Activated T-cell treated with anti-CD3 and anti-CD28 coated beads for 48 hours (primary cell): ENCODE measurements at places on chromosomes 6 and 20.

GRCh38 chr6:107545763-107546162, 55.8 kb downstream of the SOBP start:
- DNase-seq, result no peak

GRCh38 chr6:151627689-151628444, 134.1 kb downstream of the CCDC170 start:
- no peak for DNase-seq

DNA sequence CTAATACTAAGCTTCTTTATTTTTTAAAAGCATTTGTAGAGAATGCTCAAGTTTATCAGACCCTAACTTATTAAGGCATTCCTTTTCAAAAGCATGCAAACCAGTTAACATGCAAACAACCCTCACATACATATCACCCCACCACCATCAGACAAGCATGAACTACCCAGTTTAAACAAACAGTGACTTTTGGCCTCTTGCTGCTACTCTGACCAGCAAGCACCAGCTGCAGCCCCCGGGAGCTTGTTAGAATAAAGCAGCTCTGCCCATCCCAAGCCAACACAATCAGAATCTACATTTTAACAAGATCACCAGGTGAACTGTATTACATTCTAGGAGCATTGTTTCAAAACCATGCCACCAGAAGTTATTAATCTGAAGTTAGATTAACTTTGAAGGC, 5.9 kb upstream of the NUP153 start:
- DNase-seq, result no peak

DNA sequence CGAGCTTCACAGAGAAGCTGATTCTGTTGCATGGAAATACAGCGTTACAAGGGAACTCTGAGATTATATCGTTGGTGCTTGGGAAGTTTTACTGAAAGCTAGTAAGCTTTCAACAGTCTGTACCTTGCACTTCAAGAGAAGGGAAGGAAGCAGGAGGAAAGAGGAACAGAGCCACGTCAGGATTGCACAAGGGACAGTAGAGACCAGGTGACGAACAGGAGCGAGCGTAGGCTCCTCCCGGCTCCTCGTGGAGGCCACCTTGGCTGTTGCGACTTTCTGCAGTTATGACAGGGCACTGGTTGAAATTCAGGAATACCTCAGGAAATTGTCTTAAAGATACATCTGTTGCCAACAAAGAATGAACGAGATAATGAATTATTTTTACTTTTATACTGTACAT, 18.8 kb downstream of the RTF2 start:
- no peak for DNase-seq

- DNase-seq, result no peak
Measured at GRCh38 chr6:80143419-80143937, 37.0 kb downstream of the BCKDHB start.

DNA sequence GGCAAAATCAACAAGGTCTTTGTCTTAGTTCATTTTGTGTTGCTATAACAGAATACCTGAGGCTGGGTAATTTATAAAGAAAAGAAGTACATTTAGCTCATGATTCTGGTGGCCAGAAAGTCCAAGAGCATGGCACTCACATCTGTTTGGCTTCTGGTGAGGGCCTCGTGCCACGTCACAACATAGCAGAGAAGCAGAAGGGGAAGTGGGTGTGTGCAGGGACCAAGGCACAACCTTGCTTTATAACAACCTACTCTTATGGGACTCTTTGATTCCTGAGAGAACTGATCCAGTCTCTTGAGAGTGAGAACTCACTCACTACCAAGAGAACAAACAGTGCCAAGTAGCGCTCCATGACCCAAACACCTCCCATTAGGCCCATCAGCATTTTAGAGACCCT, 25.4 kb downstream of the GABRR2 start:
- DNase-seq, result no peak

GRCh38 chr6:45513213-45513618, 135.5 kb upstream of the SUPT3H start:
- no peak for DNase-seq

DNA sequence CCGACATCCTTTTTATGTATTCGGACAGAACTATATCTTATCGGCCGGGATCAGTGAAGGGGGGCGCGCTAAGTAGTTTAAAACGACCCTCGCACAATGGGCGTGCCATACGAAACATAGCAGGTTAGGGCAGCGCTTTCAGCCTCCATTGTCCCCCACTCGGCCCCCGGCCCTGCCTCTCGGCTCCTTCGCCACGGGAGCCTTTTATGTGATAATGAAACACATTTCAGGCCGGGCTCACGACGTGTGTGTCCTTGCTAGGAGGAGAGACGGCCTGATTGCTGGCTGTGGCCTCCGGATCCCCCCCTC, 5.3 kb downstream of the FOXA2 start:
- DNase-seq, result no peak

DNA sequence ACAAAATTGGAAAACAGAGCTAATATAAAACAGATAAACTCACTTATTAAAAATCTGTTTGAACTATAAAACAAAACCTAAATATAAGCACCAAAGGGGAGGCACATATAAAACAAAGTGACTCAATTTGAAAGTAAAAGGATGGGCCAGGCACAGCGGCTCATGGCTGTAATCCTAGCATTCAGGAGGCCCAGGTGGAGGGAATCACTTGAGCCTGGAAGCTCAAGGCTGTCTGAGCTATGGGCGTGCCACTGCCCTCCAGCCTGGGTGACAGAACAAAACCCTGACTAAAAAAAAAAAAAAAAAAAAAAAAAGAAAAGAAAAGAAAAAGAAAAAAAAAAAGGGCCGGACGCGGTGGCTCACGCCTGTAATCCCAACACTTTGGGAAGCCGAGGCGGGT, 31.1 kb upstream of the SMAP1 start:
- DNase-seq, result no peak

- no peak for DNase-seq
Measured at GRCh38 chr6:31521835-31522234, 6.9 kb upstream of the MCCD1 start.

GRCh38 chr6:138909511-138909910, 78.5 kb downstream of the REPS1 start:
- DNase-seq, result no peak

- DNase-seq, result no peak
Measured at GRCh38 chr20:1319051-1319450, 9.9 kb downstream of the SDCBP2 start.

- no peak for DNase-seq
Measured at GRCh38 chr6:106746652-106747051, 117.3 kb downstream of the QRSL1 start.

DNA sequence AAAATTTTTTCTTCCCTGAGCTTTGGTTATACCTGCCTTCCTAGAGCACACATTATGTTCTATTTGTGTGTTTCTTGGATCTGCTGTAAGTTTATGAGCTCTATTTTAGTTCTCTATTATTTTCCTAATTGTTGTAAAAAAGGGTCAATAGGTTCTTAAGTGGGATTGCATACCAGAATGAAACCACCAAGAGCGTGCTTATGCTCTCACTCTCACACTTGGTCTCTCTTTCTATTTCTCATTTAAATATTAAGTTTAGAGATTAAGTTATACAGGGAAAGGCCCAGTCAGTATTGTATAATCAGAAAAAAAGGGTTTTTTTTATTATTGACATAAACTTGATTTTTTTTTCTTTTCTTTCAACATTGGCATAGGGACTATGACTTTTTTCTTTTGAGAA, 96.8 kb downstream of the RIMS1 start:
- DNase-seq, result no peak

GRCh38 chr6:157493576-157493975, 112.6 kb downstream of the ZDHHC14 start:
- no peak for DNase-seq

DNA sequence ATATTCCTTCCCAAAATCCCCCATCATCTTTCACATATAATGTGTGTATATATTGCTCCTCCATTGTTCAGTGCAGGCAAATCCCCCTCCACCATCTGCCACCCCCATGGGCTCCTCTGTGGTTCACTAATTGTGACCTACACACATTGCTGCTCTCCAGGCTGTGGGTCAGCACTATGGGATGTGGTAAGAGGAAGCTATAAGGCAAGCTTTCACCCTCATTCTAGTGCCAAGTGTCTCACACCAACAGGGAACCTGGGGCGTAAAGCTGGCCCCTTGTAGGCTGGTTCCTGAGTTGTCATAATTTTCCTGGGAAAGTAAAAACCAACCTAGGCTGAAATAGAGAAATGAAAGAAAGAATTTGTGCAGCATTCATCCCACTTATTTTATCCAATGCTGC, 16.8 kb downstream of the FKBP1A start:
- DNase-seq, result no peak

- no peak for DNase-seq
Measured at GRCh38 chr20:25247000-25247517, 826 bp upstream of the PYGB start.

GRCh38 chr6:19578481-19578880, 258.7 kb upstream of the ID4 start:
- no peak for DNase-seq

GRCh38 chr6:170209354-170210025, 81.4 kb downstream of the DLL1 start:
- DNase-seq, result no peak

- DNase-seq, result no peak
Measured at GRCh38 chr20:62449951-62450691, 22.8 kb upstream of the RBBP8NL start.

GRCh38 chr20:37277253-37277593, 12.2 kb upstream of the MANBAL start:
- no peak for DNase-seq

- no peak for DNase-seq
Measured at GRCh38 chr6:22801831-22802230, 232.5 kb downstream of the HDGFL1 start.
